ENCODE measurements at places on chromosomes 6 and 20.
A peak's percentile ranks its signal among the peaks of the same experiment; 100 is the strongest.

GRCh38 chr20:8250539-8251200 lies 118.6 kb downstream of the PLCB1 start:
- DNase-seq: no peak

DNA sequence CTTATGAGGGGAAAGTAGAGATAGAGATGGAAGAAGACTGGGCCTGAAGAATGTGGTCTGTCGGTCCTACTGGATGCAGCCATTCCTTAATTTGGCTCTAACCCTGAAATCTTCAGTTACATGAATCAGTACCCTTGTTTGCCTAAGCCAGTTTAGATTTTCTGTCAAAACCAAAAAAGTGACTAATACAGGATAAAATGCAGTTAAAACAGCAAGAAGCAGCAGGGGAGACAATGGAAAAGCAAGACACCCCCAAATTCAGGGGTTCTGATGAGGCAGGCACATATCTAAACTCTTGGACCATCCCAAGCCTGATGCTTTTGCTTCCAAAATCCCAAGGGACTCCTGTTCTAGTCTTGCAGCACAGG lies 17.4 kb upstream of the UBE2V1 start:
- DNase-seq: no peak

GRCh38 chr6:56058636-56059035 lies 183.2 kb upstream of the BMP5 start:
- DNase-seq: no peak

GRCh38 chr6:14456941-14457340 lies 339.4 kb downstream of the CD83 start:
- no peak for DNase-seq

- no peak for DNase-seq
Observed at GRCh38 chr6:69012211-69012610, 377.1 kb downstream of the ADGRB3 start.

- peak; percentile 26 for DNase-seq
Observed at GRCh38 chr6:70706491-70707123, 38.9 kb downstream of the SMAP1 start.

GRCh38 chr6:6968357-6968730 lies 139.4 kb upstream of the RREB1 start:
- no peak for DNase-seq

- DNase-seq: no peak
Observed at GRCh38 chr6:139568151-139568955, 193.9 kb upstream of the CITED2 start.
